ENCODE measurements at places on chromosomes 12 and 14.

GRCh38 chr12:57795354-57795753 is 12.8 kb downstream of the TSFM start:
- no peak for DNase-seq

GRCh38 chr12:70577283-70577634 is 60.0 kb downstream of the PTPRB start:
- no peak for DNase-seq

DNA sequence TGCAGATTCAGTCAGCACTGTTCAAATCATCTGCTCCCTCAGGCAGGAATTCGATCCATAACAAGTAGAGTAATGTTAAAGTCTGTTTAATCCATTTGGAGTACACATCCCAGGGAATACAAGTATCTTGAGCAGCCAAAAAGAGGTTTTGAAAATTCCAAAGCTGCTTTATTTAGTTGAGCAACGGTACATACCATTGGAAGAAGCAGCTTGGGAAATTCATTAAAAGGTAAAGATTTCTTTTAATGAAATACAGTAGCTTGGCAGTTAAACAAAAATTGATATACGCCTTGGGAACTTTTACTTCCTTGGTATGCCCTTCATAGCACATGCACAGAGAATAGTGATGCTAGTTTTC is 153.8 kb downstream of the LRIG3 start:
- DNase-seq, result no peak

- no peak for DNase-seq
Measured at GRCh38 chr12:68508576-68508975, 102.1 kb upstream of the RAP1B start.

- DNase-seq, result no peak
Measured at GRCh38 chr12:94587266-94588241, 62.8 kb downstream of the TMCC3 start.

GRCh38 chr12:113075137-113075683 is 18.7 kb downstream of the DTX1 start:
- no peak for DNase-seq

- DNase-seq, result no peak
Measured at GRCh38 chr14:104293851-104294627, 155.7 kb downstream of the KIF26A start.

GRCh38 chr12:14991069-14991468 is 18.2 kb downstream of the PDE6H start:
- no peak for DNase-seq
